Activated T-helper 9 cell treated with anti-CD3 and anti-CD28 coated beads, Interleukin-2, amount 50 U/mL, for 16 hours (primary cell): ENCODE measurements at places on chromosomes 6 and 20.
A peak's percentile ranks its signal among the peaks of the same experiment; 100 is the strongest.

DNA sequence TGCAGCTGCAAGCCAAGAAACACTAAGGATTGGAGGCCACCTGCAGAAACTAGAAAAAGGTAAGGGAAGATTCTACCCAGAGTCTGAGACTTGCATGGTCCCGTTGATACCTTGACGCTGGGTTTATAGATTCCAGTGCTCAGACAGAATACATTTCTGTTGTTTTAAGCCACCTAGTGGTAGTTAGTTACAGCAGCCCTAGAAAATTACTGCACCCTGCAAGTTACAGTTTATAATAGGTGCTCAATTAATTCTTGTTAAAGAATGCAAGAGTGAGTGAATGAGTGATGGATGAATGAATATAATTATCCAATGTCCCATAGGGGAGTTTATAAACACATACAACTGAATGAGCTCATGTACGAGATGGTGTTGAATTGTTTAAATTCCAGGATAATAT is 453.1 kb upstream of the SLC35B3 start:
- no peak for DNase-seq

GRCh38 chr6:153702671-153703070 is 336.4 kb upstream of the OPRM1 start:
- no peak for DNase-seq

DNA sequence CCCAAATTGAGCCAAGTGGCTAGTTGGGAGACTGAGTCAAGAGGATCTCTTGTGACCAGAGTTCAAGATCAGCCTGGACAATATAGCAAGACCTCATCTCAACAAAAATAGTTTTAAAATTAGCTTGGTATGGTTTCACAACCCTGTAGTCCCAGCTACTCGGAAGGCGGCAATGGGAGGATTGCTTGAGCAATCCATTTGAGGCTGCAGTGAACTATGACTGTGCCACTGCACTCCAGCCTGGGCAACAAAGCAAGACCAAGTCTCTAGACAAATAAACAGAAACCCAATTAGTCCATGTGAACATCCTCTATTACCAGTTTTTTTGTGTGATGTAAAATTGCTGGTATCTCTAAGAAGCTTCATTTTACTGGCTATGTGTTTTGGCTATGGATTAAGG is 106.2 kb downstream of the TULP4 start:
- no peak for DNase-seq

GRCh38 chr6:129314575-129314974 is 395.4 kb downstream of the ARHGAP18 start:
- DNase-seq, result no peak

- DNase-seq, result no peak
These were observed 16.2 kb upstream of the MRPS18A start for GRCh38 chr6:43703512-43704429.

DNA sequence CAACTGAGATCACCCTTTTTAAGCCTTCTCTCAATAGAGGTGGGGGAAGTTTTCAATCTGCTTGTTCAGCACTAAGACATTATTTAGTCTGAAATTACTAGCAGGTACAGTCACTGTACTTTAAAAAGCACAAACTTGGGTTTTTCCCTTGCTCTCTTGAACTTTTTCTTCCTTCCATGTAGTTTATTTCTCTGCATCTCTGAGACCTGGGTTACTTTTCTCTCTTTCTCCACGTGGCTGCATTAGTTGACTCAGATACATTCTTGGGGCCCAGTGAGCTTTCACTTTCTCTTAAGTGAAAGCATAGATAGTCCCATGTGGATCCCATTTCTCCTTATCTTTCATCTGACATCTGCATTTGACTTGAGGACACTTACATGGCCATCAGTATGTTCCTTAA is 433.9 kb upstream of the MAP3K7 start:
- no peak for DNase-seq

DNA sequence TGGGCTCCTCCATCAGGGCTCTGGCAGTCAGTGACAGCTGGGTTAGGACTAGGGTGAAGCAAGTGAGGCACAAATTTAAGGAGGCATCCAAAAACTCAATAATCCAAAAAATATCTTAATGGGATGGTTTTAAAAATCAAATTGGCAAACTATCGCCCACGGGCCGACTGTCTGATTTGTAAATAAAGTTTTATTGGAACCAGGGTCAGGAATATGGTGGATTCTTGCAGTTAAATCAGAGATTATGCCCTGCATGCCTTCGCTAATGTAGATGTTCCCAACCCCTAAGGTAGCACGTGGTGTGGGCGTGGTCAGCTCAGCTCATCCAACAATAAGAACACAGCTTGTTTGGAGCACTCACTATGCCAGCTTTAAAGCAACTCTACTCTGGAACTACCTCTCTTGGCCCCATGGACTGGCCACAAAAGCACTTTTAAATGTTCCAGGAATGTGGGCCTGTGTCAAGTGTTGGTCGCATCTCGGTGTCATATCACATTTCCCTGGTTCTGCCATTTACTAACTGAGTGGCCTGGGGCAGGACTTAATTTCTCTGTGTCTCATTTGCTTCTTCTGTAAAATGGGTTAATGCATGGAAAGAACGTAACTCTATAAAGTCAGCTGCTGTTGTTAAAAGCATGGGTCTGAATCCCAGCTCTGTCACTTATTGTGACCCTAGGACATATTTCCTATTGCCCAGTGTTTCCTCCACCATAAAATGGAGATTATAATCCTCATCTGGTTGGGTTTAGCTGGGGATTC is 7.0 kb downstream of the TP53RK start:
- no peak for DNase-seq

DNA sequence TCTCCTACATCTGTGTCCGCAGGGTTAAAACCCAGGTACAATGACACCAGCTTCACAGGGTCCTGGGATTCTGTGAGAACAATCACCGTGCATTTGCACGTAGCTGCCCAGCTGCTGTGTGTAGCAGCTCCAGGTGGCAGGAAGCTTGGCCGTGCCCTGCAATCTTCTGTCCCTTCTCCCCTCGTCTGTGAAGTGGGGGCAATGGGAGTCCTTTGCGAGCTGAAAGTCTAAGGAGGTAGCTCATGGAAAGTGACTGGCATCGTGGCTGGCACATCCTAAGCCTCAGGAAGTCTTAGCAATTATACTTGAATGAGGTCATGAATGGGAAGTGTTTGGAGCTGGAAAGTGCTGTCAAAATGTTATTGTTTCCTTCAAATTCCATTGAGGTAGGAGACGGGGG is 137.1 kb downstream of the SMOC2 start:
- no peak for DNase-seq

DNA sequence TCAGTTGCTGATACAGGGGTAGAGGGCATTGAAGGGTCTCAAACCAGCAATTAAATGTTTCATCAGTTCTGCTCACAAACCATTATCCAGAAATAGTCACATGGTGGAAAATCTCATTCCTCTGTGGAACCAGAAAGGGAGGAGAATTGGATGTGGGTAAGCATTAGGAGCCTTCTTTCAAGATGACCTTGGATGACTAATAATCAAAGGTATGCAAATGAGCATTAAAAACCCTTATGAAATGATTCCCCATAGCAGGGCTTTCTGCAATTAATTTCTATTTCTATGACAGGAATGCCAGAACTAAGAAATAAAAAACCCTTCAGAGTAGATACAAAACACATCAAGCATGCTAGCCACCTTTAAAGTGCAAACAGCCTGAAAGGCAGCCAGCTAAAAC is 37.4 kb upstream of the HCRTR2 start:
- DNase-seq, result no peak

GRCh38 chr6:170124150-170124549 is 166.7 kb downstream of the DLL1 start:
- DNase-seq, result no peak

- DNase-seq, result peak; percentile 26
These were observed 765 bp upstream of the GMDS start for GRCh38 chr6:2245877-2246863.

DNA sequence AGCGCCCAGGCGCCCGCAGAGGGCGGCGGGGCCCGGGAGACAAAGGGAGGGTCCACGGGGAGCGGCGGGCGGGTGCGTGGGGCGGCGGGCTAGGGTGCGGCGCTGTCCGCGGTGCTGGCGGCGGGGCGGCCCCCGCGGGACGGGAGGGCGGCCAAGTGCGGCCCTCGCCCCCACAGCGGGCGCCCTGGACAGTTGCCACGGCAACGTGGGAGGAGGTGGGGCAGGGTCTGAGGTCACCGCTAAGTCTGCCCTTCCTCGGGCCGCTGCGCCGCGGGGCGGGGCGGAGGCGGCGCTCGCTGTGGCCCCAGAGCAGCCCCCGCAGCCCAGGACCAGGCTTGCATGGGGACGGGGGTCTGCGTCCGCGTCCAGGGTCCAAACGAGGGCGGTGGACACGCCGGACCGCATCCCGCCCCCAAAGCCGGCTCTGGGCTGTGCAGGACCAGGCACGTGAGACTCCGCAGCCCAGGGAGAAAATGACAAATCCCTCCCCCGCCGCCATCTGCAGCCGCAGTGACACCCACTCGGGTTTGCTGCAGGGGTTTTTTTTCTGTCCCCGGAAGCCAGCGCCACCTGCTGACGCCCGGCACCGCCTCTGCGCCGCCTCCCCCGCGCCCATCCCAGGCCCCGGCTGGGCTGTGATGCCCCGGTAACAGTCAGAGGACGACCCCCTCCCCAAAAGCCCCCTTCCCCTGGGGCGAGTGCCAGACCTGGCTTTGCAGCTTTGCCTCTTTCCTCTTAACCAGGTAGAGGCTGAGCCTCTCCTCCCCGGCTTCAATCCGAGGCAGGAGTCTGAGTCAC is 36.8 kb downstream of the YTHDF1 start:
- DNase-seq, result peak; percentile 54

GRCh38 chr6:139679516-139680179 is 305.2 kb upstream of the CITED2 start:
- DNase-seq, result no peak

GRCh38 chr6:1015825-1016224 is 296.1 kb upstream of the FOXQ1 start:
- DNase-seq, result no peak

GRCh38 chr20:14861028-14861699 is 523.8 kb upstream of the FLRT3 start:
- DNase-seq, result no peak

DNA sequence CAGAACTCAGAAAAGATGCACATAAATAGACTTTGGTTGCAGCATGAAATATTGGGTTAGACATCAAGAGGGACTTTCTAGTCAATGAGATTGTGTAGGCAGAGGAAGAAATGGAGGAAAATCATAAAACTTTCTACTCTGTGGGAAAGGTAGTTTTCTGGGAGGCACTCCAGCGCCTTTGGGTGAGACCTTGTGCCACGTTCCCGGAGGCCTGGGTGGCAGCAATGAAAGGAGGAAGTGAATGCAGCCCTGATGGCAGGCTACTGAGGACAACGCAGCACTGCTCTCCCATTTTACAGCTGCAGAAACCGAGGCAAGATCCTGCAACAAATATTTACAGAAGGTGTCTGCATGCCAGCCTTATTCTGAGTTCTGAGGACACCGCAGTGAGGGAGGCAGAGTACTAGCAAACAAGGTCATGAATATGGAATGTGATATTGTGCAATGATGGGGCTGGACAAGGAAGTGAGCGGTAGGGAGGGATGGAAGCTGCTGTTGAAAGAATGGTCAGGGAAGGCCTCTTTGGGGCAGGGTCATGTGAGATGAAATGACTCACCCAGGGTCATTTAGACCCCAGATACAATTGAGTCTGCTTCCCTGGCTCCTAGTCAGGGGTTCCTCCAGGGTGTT is 159.1 kb downstream of the TFAP2C start:
- DNase-seq, result no peak
